ENCODE measurements at places on chromosomes 1 and 21.

DNA sequence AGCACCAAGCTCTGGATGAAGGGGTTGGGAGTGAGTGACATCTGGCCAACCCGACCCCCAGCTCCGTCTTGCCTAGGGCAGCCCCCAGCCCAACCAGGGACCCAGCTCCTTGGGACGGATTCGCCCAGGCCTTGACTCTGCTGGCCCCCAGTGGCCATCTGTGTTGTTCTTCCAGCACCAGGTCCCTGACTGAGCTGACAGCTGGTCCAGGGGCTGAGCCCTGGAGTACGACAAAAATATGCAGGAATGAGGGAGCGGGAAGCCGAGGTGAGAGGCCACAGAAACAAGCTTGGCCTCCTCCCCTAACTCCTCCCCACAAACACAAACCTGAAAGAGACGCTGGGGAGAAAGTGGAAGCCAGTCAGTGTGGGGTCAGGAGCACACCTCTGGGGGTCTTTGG lies 55.0 kb upstream of the PAX7 start:
- DNase-seq = no peak

DNA sequence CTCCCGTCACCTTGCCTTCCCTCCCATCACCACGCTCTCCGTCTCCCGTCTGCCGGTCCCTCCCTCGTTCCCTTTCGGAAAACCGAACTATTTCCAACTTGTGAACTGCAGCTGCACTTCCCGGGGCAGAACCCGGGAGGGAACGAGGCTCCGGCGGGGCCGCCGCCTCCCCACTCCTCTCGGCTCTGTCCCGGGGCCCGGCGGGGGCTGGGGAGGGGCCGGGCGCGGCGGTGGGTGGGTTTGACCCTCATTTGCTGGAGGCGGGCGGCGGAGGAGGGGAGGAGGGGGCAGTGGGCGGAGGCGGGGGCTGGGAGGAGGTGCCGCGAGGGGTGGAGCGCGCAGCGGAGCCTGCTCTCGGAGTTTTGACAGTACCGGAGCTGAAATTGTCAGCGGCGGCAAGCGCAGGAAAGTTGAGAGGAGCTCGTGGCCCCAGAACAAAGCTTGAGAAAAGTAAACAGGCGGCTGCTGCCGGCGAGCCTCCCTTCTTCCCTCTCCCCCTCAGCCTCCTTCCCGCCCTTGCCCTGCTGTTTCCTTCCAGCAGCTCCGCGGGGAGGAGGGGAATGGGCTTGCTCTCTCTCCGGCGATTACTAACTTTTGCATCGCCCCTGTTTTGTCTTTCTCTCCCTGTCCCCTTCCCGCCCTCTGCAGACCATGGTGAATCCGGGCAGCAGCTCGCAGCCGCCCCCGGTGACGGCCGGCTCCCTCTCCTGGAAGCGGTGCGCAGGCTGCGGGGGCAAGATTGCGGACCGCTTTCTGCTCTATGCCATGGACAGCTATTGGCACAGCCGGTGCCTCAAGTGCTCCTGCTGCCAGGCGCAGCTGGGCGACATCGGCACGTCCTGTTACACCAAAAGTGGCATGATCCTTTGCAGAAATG lies 2.9 kb downstream of the LMO4 start:
- DNase-seq = no peak

DNA sequence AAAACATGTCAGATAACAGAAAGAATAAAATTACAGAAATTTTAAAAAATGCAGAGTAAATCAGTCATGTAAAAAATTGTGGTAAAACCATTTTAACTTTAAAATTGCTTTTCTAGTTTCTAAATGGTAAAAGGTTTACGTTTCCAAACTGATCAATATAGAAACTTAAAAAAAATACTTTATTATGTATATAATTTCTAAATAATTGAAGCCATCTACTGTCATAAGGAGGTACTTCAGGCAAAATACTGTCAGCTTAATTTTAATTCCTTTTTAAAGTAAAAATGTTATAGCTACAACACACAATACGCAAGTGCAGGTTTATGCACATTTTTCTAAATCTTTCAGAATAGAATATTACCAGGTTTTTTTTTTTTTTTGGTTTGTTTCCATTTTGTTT lies 159.9 kb downstream of the HFM1 start:
- no peak for DNase-seq

GRCh38 chr1:244370060-244370637 lies 81.6 kb downstream of the ADSS2 start:
- DNase-seq = no peak
